Fibroblast of the aortic adventitia (primary cell): ENCODE measurements at places on chromosomes 13 and 19. TPM values are rescaled to one million over a fixed set of nuclear protein-coding genes. Genes with fewer than 3 reads are reported as not detected.

DNA sequence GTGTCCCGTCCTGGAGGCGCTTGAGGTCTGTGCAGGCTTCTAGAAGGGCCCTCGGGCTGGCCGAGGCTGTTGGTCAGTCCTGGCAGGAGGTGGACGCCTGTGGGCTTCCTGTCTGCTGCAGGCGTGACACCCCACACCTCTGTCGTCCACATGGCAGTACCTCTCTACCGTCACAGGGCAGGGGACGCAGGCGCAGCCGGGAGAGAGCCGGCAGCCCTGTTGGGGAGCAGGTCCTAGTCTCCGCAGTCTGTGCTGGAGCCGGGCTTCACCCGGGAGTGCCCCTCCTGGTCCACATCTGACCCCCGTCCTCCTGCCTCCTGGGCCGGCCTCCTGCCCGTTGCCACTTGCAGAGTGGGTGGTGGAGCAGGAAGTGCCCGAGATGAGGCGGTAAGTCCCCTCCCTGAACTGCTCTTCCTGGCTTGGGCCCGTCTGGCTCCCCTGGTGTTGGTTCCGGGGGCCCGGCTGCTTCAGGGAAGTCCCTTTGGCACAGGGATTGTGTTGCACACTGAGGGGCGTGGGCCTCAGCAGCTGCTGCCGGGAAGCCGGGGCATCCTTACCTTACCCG lies 106.0 kb downstream of the KDM4B start:
- DNase-seq: no peak

DNA sequence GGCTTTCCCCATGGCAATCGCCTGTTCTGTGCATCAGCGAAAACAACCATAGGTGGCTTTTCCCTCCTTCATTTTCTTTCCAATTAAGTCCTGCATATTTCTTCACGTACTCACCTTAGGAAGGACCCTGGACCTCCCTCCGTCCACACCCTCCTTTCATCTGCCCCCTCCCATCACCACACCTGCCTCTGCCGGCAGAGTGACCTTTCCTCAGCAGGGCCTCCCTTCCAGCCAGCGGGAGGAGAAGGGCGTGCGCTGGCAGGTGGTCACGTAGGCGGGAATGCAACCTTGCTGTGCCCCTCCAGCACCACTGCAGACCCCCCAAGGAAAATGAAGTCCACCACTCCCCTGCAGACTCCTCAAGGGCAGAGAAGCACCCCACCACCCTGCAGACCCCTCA lies 61.1 kb downstream of the GSX1 start:
- DNase-seq: no peak

- no peak for DNase-seq
Observed at GRCh38 chr13:110246530-110246929, 60.4 kb downstream of the COL4A1 start.

DNA sequence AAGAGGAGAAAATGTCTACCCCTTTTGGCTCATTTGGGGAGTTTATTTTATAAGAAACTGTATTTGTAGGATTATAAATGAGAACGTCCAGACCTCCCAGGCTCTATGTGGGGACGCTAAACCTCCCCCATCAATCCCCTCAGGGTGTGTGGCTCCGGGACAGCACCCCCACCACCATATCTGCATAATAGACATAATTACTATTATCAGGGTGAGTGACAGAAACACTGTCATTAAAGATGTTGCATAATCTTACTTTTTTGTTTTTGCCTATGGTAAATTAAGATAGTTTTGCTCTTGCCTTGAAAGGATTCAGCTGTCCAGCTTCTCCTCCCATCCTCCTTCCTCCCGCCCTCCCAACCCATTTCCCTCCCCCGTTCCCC lies 93.3 kb downstream of the NUFIP1 start:
- DNase-seq: no peak

GRCh38 chr19:3006075-3006767 lies 22.9 kb downstream of the TLE2 start:
- no peak for DNase-seq

EPSTI1 gene
- 2.0 and 15.7 TPM in 2 replicates for total RNA-seq

KIR2DL3 gene
- total RNA-seq: not detected in 2 replicates

ADGRE1 gene
- not detected in 2 replicates for total RNA-seq

FLT1 gene
- total RNA-seq: 0.36 and 1.3 TPM in 2 replicates

TYROBP gene
- not detected in 2 replicates for total RNA-seq
